ENCODE measurements at places on chromosomes 3 and 15.
A peak's percentile ranks its signal among the peaks of the same experiment; 100 is the strongest.

- DNase-seq: peak; percentile 74
These were observed 287.5 kb downstream of the MAGI1 start for GRCh38 chr3:65751123-65751700.

DNA sequence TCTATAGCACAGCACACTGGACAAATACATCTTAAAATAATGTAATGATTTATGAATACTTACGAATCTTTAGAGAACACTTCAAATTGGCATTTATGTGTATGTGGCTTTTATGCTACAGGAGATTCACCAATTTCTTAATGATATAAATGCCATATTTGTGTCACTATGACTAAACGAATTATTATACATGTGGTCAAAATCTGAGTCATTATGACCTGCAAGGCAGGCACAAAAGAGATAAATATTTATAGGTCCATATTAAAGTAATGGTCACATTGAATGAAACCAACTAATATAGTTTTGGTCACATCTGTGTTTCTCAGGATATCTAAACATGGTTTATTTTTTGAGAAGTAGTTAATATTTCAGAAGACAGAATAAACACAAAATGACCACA is 232.3 kb upstream of the SEMA6D start:
- DNase-seq: no peak

GRCh38 chr15:90306560-90306959 is 41.1 kb downstream of the NGRN start:
- DNase-seq: no peak

- no peak for DNase-seq
These were observed 293.8 kb downstream of the IGSF11 start for GRCh38 chr3:118740722-118741290.

Data from substantia nigra (tissue), 51 donors.